ENCODE measurements at places on chromosomes 1 and 21. TPM values are rescaled to one million over a fixed set of nuclear protein-coding genes. Genes with fewer than 3 reads are reported as not detected.

The RNU1-3 gene
- not detected for total RNA-seq

The LIN28A gene
- total RNA-seq = not detected

The NKAIN1 gene
- 2.8 TPM for total RNA-seq

The CD164L2 gene
- 0.15 TPM for total RNA-seq

The PAQR6 gene
- 0.37 TPM for total RNA-seq

- peak; percentile 72 for DNase-seq
Observed at GRCh38 chr1:41812051-41812450, 106.7 kb downstream of the HIVEP3 start.

DNA sequence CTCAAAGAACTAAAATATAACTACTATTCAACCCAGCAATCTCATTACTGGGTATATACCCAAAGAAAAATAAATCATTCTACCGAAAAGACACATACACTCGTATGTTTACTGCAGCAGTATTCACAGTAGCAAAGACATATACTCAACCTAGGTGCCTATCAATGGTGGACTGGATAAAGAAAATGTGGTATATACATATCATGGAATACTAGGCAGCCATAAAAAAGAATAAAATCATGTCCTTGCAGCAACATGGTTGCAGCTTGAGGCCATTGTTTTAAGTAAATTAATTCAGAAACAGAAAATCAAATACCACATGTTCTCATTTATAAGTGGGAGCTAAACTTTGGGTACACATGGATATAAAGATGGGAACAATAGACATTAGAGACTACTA is 266.2 kb upstream of the POU3F1 start:
- DNase-seq = no peak

DNA sequence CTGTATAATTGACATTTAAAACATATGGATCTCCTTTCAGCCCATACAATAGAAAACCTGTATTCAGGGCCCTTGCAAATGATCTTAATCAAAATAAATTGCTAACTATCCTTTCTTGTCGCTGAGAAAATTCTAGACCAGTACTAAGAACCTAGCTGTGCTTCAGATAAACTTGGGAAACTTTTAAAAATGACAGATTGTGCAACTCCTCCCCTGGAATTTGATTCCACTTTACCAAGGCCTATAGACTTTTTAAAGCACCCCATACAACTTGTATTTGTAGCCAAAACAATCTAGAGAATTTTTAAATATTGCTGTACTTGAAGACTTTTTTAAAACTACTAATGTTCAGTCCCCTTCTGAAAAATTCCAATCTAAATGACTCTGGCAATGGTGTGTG is 51.6 kb downstream of the ZNF644 start:
- no peak for DNase-seq

DNA sequence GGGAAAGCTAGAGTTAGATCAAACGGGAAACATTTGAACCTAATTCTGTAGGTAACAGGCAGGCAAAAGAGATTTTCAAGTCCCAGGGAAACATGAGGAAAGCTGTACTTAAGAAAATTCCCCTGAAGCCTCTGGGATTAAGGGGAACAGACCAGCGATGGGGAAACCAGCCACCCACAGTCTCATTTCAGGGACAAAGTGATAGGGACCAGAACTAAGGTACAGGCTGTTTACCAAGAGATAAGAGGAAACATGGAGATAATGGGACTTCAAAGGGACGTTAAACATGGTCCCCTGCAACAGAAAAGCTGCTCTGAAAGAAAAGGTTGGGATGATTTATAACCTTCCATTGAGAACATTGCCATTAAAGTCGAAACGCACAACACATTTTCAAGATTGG is 84.4 kb downstream of the NTPCR start:
- DNase-seq = no peak

DNA sequence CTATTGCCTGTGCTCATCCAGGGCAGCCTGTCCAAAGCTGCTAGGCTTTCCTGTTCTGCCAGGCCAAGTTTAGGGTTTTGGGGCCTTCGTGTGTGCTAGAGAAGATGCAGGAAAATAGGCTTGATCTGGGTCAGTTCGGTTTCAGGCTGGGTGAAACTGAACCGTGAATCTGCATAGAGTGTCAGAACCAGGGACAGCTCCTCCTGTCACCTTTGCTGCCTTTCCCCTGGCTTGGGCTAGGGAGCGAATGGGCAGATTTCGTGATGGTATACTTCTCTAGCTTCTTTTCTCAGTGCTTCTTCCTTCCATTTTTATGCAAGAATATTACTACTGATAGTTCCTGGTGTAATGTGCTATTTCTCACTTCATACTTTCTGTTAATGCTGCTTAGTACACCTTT is 6.0 kb upstream of the AGO1 start:
- peak; percentile 27 for DNase-seq

- peak; percentile 55 for DNase-seq
Observed at GRCh38 chr1:43460988-43461693, 7.4 kb upstream of the HYI start.

GRCh38 chr1:36506276-36506920 is 23.7 kb upstream of the CSF3R start:
- DNase-seq = no peak

DNA sequence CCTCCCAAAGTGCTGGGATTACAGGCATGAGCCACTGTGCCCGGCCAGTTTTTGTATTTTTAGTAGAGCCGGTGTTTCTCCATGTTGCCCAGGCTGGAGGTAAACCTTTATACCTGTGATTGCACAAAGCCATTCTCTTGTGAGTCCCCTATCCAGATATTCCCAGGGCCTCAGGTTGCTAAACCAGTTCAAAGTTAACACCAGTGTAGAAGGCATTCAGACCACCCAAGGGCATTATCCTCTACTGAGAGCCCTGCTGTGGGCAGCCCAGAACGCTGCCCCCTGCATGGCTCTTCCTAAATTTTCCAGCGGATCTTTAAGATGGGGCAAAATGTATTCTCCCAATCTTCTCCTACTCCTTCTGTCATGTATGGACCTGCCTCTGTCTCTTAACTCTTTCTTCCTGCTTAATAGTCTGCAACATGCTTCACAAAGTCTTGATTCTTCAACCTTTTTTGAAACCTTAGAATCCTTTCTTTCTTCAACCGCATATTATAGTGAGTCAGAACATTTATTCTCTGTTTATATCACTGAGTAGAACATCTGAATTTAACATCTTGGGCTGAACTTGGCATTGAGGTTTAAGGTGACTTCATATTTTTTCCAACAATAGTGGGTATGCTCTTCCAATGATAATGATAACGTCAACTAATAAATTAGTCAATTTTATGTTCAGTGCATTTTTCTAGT is 36.0 kb downstream of the UBE4B start:
- peak; percentile 69 for DNase-seq

DNA sequence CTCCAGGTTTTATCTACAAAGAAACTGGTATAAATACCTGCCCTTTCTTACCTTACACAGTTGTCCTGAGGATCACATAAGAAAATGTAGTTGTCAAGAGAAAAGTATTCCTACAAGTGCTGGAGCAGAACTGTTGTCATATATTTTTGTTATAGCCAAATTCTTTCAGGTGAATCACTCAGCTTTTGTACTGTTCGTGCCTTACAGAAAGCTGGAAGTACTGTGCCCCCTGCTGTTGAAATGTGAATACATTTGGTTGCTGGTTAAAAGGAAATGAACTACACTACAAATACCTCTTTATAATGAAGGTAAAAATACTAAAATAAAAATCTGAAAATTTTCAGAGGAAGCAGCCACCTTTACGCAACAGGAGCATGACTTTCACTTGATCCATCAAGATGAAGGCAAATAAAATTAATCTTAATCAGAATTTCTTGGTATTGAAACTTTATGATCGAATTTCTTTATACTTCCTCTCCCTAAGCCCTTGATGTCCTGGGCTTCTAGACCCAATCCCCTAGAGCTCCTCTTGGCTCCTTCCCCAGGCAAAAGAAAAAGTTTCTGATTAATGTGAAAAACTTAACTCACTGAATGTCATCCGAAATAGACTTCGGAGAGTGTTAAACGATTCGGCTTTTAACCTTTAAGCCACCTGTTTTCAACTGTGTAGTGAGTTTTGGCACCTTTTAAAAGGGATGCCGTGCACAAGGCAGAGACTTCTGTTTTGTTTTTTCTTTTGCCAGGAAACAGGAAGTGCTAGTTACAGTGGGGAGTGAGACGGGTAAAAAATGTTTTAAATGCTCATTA is 12.5 kb downstream of the CHML start:
- DNase-seq = peak; percentile 78

- DNase-seq = peak; percentile 60
Observed at GRCh38 chr1:202852163-202852904, 36.6 kb downstream of the RABIF start.

GRCh38 chr1:38488162-38488898 is 371.2 kb downstream of the RRAGC start:
- DNase-seq = no peak

GRCh38 chr1:186244825-186245224 is 130.2 kb downstream of the TPR start:
- peak; percentile 32 for DNase-seq

DNA sequence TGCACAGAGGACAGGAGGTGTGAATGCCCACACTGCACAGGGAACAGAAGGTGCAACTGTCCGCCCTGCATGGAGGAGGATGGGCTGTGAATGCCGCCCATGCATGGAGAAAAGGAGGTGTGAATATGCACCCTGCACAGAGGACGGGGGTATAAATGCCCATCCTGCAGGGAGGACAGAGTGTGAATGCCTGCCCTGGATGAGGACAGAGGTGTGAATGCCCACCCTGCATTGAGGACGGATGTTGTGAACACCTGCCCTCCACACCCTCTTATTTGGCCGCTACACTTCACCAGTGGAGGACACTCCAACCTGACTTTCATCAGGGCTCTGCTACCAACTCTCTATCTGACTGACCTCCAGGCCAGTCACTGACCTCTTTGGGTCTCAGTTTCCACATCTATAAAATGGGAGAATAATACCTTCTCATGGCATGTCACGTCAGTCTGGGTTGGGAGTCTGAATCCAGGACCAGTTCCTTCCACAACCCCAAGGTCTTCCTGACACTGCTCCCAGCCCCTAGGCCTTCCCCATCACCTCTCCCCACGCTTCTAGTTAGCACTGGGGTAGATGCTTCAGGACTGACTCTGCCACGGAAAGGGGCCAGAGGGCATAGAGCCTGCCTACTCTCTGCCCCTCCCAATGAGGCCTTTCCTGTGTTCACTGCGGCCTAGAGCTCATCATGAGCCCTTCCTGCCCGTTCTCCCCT is 28.4 kb downstream of the ZBTB17 start:
- DNase-seq = no peak

DNA sequence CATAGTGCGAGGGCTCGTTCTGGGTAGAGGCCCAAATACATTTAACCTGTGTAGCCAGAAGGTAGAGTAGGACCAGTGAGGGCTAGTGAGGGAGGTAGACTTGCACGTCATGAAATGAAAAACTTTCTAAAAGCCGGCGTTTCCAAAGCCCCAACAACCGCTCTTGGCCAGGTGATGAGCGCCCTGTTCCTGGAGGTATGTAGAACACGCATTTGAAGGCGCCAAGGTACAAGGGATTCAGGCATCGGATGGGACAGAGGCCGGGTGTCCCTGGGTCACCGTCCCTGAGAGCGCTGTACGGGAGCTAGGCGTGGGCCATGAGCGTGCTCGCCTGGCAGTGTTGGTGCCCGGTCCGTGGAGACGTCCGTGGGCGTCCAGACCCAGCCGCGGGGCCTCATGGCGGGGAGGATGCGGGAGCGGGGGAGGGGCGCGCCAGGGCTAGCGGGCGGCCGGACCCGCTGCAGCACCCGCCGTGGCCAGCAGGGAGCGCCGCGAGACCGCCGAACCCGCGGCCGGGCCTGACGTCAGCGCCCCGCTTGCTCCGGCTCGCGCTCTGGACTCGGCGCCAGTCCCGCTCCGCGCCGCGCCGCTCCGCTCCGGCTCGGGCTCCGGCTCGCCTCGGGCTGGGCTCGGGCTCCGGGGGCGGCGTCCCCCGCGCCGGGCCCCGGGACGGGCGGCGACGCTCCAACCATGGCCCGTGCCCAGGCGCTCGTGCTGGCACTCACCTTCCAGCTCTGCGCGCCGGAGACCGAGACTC is at the start of gene PTPRU:
Gene PTPRU, plus strand, starts transcription at position 568 of the 757 bp plus-strand sequence. Its CDS starts 123 bp downstream, at position 691.
- DNase-seq = peak; percentile 58

DNA sequence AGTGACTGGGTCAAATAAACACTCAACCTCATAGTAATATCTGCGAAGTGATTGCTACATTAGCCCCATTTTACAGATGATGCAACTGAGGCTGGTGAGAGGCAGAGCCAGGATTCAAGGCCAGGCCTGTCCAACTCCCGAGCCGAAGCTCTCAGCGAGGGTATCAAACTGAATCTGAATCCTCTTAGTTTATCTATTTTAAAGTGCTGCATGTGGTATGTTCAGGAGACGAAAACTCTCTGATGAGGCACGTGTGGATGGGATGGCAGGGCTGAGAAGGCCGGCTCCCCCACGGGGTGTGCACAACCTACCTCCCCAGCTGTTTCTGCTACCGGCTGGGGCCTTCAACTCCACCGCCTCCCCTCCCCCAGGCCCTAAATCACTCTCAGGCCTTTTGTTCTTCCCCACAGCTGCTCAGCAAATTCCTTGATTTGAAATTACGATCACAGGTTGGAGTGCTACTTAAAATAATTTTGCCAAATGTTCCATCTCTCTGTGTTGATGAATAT is 171.8 kb downstream of the TOMM20 start:
- DNase-seq = peak; percentile 21

DNA sequence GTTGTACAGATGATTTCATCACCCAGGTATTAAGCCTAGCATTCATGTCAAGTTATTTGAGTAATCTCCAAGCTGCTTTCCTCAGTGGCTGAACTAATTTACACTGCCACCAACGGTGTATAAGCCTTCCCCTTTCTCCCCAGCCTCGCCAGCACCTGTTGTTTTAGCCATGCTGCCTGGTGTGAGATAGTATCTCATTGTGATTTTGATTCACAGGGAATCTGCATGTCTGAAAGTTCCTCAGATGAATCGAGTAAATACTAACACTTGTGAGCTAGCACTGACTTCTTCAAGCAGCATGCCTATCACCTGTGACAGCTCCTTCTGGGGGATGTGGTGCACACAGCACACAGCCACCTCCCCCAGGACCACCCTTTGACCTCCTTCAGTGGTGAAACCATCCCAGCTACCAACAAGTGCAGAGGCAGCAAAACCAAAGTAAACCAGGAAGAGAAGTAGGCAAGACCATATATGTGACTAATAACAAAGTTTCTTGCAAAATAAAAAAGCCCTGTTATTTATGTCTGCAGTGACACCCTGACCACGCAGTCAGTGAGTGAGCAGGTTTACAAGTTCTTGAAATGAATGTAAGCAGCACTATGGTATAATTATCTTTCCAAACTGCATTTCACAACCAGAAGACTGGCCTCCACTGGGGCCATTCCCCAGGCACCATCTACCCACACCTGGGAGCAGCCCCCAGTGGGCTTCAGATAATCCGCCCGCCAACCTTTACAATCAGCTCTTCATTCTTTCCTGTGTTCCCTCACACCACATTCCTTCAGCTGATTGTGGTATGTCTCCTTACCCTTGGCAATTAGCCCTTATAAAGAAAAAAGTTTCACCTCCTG is 173.8 kb downstream of the ETS2 start:
- DNase-seq = peak; percentile 79

- no peak for DNase-seq
Observed at GRCh38 chr21:45506836-45507522, 35.3 kb downstream of the SLC19A1 start.

GRCh38 chr21:31693222-31693621 is 33.7 kb downstream of the SOD1 start:
- DNase-seq = no peak

GRCh38 chr1:168845140-168845539 is 116.1 kb upstream of the DPT start:
- DNase-seq = no peak

GRCh38 chr1:225544924-225545323 is 108.0 kb downstream of the ENAH start:
- DNase-seq = no peak
